Hematopoietic multipotent progenitor cell treated with erythropoietin and hydrocortisone succinate and interleukin-3 and kit ligand, for 6 days (in vitro differentiated cells): ENCODE measurements at places on chromosomes 12 and 14.

DNA sequence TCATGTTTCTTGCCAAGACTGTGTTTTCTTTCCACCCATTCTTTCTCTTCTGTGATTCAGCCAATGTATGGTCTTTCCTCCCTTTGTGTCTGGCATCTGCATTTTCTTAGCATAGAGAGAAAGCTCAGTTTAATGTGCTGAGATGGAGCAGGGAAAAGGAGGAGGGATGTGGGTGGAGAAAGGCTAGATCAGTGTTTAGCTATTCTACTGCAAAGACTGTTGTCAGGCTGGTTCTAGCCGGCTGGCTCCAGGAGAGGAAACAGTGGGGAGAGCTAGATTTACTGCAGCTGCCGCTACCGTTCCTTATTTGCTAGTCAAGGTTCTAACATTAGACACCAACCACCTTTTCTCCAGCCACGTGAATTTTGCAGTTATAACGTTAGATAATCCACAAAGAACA, 5.2 kb upstream of the RIMKLB start:
- DNase-seq, result peak; percentile 49

DNA sequence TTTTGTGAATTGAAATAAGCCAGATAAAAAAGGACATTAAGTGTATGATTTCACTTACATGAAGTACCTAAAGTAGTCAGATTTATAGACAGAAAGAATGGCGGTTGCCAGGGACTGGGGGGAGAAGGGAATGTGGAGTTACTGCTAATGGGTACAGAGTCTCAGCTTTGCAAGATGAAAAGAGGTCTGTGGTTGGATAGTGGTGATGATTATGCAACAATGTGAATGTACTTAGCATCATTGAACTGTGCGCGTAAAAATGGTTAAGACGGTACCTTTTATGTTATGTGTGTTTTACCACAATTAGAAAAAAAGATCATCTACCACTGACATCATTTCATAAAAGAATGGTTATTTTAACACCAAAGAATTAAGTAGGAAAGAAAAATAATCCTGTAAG, 35.9 kb downstream of the RNFT2 start:
- no peak for DNase-seq

GRCh38 chr14:34554540-34555250, 15.2 kb upstream of the EAPP start:
- DNase-seq, result peak; percentile 18

GRCh38 chr14:72692696-72693095, 201.2 kb downstream of the DPF3 start:
- DNase-seq, result peak; percentile 32

DNA sequence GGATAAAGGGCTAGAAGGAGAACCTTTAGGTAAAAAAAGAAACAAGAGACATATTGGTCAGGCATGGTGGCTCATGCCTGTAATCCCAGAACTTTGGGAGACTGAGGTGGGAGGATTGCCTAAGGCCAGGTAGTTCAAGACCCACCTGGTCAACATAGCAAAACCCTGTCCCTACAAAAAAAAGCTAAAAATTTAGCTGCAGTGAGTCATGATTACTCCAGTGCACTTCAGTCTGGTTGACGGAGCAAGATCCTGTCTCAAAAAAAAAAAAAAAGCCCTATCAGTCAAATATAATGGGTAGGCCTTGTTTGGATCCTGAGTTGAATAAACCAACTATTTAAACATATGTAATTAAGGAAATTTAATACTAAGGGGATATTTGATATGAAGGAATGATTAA, 54.2 kb downstream of the PPP1R36 start:
- DNase-seq, result no peak

DNA sequence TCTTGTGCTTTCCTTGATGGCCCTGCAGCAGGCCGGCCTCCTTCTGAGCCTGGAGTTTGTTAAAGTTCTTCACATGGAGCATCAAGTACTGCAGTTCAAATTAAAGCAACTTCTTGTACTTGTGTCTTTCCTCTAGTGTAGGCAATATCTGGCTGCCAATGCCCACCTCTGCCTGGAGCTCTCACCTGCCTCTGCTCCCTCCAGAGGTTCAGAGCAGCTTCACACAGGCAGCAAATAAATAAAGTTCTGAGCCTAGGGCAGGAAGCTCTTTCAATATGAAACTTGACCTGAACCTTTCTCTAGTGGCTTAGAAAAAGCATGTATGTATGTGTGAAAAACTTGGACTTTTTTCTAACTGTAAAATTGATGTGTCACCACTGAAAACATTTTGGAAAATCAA, 65.9 kb downstream of the ITPR2 start:
- DNase-seq, result no peak

GRCh38 chr14:106872611-106873446, 1346.4 kb downstream of the TMEM121 start:
- peak; percentile 87 for DNase-seq

- DNase-seq, result no peak
Measured at GRCh38 chr12:108120863-108121165, 8.3 kb upstream of the WSCD2 start.

GRCh38 chr14:104129556-104129955, 8.8 kb upstream of the KIF26A start:
- no peak for DNase-seq

DNA sequence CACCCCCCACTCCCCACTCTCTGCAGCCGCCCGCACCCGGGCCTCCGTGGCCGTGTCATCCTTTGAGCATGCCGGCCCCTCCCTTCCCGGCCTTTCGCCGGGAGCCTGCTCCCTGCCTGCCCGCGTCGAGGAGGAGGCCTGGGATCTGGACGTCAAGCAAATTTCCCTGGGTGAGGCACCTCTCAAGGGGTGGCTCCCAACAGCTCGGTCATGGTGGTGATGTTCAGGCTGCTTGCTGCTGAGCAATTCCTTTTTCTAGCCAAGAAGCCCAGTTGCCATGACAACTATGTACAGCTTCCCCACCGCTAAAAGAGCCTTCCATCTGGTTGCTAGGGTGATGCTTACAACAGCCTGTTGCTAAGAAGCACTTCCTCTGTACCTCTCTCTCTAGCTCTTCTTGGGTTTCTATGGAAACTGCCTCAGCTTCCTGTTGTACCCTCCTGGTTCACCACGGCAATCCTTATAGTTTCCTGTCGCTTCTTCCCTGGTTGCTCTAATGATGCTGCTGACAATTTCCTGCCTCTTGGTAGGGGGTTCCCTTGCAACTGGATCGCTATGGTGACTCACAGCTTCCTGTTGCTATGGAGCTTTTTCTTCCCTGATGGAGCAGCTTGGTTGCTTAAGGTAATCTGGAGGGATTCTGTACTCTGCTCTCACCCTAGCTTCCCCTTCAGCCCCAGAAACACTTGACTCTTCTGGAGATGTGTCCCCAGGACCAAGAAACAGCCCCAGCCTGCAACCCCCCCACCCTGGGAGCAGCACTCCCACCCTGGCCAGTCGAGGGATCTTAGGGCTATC, 11.0 kb downstream of the ZNF219 start:
- DNase-seq, result peak; percentile 74

DNA sequence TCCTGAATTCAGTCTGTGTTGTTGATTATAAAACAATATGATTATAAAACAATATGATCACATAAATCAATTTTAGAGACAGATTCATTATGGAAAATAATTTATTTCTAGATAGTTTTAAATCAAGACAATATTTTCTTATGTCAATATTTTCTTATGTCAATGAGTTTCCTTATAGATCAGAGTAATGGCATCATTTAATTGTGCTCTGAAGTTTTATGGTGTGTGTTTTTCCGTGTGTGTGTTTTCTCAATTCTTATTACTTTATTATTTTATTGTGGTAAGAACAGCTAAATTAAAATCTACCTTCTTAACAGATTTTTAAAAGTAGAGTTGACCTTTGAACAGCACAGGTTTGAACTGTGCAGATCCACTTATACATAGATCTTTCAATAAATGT, 105.3 kb upstream of the SLCO1B1 start:
- DNase-seq, result no peak

DNA sequence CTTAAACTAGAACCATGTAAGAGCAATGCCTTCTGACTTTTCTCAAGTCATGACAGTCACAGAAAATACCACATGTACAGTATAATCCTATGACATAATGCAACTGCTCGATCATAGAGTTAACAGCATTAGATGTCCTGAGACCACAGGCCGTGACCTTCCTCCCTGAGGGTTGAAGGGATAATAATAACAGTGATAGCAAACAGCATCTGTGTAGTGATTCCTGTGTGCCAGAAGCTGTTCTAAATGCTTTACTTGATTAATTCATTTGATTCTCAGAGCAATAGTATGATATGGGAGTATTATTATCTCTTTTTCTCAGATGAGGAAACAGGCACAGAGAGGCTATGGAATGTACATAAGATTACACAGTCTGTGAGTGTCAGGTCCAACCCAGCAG, 53.2 kb downstream of the SLC35F4 start:
- DNase-seq, result no peak

- DNase-seq, result no peak
Measured at GRCh38 chr12:119603767-119604166, 10.2 kb downstream of the TMEM233 start.

DNA sequence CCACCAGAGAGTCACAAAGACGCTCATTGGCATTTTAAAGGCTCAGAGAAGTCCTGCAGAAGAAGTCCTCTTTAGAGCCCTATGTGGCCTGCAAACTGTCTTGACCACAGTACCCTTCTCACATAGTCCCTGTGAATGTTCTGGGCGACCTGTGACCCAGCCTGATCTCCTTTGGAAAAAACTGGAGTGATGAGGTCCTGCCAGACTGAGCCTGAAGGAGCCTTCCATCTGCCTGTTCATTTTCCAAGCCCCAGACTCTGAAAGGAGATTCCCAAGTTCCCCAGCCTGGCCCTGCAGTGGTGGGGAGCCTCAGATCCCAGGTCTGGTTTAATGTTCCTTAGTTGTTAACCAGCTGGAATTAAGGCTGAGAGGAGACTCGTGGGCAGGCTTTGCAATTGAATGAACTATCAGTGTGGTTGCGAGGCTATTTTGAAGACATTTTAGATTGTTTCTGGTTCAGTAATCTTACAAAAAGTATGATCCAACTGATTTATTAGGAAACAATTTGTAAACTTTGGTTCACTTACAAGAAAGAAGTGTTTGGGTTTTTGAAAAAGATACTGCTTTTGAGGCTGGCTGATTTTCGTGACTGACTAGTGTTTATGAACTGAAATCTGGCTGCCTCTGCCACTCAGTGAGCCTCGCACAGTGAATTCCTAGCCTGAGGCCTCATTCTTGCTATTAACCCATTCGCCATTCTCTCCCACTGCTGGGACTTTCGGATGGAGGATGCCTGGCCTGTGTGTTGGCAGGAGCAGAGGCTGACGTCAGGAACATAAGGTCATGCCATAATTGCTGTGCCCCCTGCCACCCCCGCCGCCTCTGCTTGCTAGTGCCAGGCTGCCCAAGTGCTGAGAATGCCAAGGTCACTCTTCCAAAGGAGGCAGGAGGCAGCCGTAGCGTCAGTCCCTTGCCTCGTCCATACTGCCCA, 249.0 kb downstream of the CACNA1C start:
- no peak for DNase-seq

DNA sequence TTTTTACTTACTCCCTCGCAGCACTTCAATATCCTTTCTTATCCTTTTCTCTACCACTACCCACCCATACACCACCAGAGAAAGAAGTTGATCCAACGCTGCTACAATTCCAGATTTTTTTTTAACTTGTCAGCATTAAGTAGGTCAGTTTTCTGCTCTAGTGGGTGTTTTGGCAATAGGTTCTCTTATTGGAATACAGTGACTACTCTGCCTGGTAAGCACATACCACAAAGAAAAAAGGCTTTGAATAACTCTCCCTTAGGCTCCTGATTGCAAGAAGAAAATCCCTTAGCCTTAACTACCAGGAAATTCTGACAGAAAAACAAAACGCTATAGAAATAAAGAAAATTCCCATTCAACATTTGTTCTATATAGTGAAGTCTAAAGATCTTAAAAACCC, 72.0 kb downstream of the NUMB start:
- DNase-seq, result no peak

DNA sequence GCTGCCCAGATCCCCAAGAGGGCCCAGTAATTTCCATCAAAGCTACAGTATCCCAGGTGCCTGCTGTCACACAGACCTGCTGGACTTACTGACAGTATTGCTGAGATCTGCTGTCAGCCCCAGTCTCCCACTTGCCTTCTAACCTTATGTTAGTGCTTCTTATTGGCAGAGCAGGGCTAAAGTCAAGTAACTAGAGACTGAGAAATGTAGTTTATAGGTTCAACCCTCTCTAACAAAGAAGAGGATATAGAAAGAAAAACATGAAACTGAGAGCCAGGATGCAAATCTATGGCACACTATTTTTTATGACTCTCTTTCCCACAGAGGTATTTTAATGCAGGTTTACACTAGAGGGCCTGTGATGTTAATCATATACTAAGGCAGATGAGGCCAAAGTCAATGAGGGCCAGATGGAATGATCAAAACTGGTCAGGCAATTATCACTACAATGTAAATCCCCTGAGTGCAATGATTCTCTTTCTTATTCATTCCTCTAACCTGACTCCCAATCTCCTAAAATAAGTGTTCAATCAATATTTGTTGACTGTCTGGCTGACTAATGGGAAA, 781.9 kb downstream of the VRK1 start:
- no peak for DNase-seq

- peak; percentile 88 for DNase-seq
Measured at GRCh38 chr14:33792720-33793368, 158.0 kb downstream of the EGLN3 start.

- peak; percentile 89 for DNase-seq
Measured at GRCh38 chr12:1907652-1908611, 10.5 kb downstream of the CACNA2D4 start.

DNA sequence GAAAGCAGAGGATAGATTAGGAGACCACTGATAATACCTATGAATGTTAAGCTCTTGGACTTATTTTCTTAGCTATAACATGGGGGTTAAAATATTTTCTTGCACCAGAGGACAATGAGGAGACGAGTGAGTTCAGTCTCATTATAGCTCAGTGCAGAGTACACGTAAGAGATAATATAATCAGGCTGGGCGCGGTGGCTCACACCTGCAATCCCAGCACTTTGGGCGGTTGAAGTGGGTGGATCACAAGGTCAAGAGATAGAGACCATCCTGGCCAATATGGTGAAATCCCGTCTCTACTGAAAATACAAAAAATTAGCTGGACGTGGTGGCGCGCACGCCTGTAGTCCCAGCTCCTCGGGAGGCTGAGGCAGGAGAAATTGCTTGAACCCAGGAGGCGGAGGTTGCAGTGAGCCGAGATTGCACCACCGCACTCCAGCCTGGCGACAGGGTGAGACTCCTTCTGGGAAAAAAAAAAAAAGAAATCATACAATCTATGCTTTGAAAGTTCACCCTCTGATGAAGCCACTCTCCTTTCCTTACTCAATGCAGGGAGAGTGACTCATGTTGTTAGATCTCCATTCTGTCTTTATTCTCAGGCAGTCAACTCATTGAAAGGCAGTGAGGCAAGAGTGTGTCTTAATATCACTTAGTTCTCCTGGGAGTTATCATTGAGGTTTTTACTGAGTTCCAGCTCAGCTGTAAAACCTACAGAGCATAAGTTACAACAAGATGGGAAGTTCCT, 134.2 kb downstream of the SYNE2 start:
- DNase-seq, result no peak

- DNase-seq, result no peak
Measured at GRCh38 chr12:55420307-55420962, 5.6 kb upstream of the OR6C76 start.

DNA sequence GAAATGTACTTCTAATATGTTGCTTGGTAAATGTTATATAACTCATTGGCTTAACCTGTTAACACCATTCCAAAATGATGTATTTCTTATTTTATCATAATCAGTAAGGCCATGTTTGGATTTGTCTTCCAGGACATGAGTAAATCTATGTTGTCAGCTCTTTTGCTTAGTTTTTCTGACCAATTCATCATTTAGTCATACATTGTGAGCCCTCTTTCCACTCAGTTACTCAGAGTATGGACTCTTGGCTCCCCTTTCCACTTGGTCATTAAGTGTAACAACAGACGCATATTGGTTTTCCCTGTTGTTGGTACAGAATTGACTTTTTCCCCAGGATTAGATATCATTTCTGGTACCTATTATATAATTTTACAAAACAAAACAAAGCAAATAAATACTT, 9.0 kb upstream of the CLEC4D start:
- no peak for DNase-seq
